T-helper 2 cell (primary cell): ENCODE measurements at places on chromosomes 7 and 10.

GRCh38 chr7:85483177-85483576 lies 296.3 kb upstream of the SEMA3D start:
- no peak for DNase-seq

DNA sequence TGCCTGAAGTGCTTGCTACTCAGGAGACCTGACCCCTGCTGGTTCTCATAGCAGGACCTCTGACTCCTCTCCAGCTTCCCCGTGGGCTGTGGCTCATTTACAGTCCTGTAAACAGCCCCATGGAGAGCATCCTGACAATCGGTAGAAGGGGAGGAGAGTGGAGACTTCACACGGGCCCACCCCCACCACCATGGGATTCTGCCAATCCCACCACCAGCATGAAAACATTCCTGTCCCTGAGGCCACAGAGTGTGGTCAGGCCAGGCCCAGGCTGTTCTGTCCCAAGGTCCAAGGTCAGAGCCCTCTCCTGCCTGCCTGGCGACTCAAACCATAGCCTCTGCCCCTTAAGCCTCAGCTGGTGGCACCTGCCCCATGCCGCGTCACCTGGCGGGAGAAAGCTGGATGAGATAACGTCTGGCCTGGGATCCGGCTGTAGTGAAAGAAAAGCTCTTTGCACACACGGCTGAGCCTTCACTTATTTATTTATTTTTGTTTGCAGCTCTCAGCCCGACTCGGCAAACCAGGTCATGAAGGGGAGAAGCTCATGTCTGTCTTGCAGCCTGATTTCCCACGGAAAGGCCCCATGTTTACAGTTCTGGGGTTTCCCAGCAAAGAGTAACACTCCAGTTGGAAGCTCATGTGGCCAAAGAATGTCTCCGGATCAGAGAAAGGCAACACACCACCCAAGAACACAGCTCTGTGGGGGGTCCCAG lies 293.6 kb upstream of the ZMIZ1 start:
- no peak for DNase-seq

DNA sequence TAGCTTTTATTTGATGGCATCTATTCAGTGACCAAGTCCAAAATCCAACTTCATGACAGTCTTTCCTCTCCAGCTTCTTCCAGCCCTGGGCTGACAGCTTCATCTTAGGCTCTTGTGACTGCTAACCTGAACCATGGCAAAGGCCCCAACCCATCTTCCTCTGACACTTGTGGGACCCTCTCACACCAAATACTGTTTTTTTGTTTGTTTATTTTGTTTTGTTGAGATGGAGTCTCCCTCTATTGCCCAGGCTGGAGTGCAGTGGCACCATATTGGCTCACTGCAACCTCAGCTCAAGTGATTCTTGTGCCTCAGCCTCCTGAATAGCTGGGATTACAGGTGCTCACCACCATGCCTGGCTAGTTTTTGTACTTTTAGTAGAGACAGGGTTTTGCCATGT lies 265.2 kb downstream of the GATA3 start:
- DNase-seq: no peak

DNA sequence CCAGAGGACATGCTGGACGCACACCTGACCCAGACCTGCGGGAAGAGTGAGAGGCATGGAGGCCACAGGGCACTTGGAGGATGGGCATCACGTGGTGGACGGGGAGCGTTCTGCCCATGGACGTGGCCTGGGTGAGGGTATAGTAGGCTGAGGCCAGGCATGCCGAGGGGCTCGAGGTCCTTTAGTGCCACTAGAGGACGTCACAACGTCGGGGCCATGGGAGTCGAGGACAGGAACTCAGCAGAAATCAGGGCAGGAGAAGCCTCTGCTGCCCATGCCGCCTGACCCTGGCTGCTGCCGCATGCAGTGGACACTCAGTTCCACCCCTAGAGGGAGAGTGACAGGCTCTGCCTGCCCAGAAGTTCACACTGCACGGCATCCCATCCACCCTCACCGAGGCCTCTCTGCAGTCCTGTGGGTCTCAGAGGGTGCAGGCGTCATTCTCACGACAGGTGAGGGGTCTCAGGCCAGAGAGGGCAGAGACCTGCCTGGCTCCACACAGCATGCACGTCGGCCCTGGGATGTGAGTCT lies 198.7 kb downstream of the ADARB2 start:
- no peak for DNase-seq

DNA sequence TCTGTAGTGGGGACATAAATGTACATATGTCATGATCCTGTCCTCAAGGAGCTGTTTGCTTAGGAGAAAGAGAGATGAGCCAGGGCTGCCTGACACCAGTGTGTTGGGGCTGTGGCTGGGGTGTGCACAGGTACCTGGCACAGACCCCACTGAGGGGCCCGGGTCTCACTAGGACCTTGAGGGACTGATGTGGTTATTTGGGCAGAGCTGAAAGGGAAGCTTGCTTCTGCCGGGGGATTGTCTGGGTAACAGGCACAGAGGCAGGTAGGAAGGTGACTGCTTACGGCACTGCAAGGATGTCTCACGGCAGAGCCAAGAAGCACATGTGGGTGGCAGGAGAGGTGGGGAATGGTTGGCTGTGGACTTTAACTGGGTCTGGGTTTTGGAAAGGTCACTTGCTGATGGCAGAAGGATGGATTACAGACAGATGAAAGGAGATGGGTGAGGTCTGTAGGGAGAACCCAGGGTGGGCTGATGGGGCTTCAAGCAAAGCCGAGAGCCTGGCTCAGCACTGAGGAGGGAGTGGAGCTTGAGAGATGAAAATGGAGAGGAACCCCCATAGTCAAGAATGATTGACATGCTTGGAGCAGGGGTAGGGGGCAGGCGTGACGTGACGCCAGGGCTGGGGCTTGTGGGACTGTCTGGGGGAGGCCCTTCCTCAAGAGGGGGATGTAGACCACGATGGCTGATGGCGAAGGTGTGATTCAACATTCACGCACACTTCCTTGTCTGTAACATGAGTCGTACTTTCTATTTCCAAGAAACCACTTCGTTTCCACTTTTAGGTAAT lies 207.7 kb upstream of the SHH start:
- no peak for DNase-seq

DNA sequence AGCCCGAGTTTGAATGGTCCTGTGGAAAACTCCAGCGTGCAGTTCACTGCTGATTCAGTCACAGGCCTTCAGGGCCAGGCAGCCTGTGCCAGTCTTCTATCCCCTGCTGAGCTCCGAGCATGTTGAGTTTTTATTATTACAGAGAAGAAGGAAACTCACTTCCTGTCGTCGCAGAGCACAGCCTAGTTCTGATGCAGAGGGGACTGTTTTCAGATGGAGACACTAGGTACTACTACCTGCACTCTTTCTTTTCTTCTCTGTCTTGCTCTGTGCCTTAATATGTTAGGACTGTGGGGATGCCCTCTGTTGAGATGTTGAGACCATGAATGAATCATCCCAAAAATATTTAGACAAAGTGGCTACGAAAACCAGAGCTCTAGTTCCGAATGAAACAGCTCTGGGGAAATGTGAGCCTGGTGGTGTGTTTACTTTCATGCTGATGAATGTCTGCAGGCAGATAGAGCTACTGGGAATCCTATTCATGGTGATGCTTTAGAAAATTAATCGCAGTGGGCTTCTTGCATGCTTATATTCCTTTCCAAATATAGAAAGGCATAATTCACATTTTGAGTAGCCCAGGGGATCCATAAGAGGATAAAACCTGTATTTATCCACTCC lies 29.6 kb downstream of the CASP7 start:
- no peak for DNase-seq

DNA sequence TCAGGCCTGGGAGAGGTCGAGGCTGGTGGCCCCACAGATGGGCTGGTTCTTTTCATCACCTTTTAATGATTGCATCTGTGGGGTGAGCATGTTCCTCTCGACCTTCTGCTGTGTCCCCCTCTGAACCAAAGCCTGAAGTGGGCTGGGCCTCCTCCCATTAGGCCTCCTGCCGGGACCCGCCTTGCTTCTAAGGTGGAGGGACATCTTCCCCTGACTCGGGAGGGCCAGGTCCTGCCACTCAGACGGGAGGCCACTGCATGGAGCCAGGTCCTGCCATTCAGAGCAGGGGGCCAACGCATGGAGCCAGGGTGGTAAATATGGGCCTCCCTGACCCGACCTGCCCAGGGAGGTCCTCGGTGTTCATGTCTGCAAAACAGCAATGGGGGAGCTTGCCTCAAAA lies 188.4 kb downstream of the EBF3 start:
- DNase-seq: no peak

- peak; percentile 86 for DNase-seq
These were observed at the start of gene ZMIZ2 for GRCh38 chr7:44748045-44748947. Gene ZMIZ2 (plus strand): TSS chr7:44748847. CDS start chr7:44756250, 7,403 bp downstream.

DNA sequence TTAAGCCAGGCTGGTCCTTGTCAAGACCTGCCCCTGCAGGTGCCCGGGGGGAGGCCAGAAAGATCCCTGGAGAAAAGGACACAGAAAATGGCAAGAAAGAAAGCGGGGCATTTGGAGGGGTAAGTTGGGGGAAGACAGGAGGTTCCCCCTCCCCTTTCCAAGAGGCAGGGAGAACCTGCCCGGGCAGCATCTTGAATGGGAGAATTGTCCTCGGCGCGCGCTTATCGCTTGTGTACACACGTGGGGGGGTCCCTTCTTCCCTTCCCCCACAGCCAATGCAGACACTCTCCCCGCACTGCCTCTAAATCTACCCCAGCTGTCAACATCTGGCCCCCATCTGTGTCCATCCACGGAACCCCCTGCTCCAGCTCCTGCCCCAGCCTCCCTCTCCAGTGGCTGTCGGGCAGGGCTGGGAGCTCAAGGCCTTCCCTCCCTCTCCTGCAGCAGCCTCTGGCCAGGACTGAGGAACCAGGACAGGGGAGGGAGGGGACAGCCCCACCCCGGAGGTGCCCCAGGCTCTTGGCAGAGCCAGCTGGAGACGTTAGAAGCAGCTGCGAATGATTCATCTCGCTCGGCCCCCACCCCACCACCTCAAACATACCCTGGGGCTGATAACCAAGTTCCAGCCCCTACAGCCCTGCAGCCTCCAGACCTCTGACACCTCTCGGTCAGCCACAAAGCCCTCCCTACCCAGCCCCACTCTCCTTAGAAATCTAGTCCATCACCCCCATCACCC lies 25.3 kb downstream of the EPHB4 start:
- no peak for DNase-seq

DNA sequence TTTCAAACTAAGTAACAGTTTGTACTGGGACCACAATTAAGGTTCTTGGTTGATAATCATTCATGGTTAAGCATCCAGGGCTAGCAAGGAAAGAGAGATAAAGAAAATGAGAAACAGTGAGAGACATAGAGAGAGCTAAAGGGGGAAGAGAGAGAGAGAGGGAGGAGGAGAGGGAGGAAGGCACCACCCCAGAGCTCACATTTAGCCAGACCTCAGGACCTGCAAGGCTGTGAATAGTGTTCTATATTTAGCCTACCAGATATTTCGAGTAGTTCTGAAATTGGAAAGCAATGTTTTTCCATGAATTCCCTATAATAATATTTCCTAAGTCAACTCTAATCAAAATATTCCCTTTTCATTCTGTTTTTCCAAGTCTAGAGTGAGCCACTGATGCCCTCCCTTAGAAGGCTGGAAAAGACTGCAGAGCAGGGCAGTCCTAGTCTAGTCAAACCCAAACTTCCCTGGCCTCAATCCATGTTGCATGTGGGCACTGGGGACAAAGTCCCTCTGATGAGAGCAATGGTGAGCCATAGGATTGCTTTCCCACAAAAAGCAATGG lies 119.4 kb upstream of the INHBA start:
- DNase-seq: no peak
